ENCODE measurements at places on chromosomes 11 and 22.

DNA sequence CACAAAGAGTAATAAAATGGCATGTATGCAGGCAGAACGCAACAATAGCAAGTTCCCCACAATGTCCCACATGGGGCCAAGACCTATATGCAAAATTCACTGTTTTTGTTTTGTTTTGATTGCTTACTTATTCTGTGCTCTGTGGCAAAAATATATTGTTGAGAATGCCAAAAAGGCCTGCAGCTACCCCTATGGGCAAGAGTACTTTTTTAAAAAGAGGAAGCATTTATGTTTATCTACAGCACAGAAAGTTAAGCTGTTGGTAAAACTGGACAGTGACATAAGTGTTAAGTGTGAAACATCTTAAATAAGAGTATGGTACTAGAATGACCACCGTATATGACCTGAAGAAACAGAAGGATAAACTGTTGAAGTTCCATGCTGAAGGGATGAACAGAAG is 301.9 kb upstream of the ZC3H12C start:
- no peak for DNase-seq

DNA sequence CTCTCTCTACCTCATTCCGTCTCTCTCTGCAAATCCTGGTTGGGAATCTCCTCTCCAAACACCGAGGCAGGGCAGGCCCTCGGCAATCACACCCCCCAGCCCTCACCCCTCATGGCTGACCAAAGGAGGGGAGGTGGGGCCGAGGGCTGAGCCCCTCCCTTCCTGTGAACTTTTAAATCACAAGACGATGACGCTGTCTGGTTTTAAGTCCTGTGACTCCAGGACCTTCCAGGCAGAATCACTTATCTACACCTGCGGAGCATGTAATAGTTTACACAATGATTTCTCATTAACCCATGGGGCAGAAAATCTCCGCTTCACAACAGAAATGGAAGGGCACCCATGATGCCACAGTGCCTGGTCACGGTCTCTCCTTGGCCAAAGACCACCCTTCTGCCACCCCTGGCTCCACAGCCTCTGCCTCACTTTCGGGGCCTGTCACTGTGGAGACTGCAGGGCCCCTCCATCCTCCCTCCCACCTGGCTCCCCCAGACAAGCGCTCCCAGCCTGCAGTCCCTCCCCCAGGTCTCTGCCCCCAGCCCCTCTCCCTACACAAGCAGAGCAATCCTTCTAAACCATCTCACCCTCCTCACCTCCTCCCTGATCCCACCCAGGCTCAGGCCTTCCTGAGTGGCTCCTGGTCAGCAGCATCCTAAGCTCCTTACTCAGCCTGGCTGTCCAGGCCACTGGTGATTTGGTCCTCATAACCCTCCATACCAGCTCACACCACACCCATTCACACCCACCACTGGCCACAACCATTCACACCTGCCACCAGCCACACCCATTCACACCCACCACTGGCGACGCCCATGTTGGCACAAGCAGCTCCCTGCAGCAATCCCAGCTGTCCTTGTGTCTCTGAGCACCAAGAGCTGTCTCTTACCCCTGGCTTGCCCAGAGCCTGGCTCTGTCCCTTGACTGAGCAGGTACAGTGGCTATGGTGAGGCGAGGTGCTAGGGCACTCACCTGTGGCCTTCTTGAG is 30.7 kb upstream of the ARFGAP3 start:
- no peak for DNase-seq

- no peak for DNase-seq
Observed at GRCh38 chr11:3147257-3147619, 17.9 kb downstream of the OSBPL5 start.

DNA sequence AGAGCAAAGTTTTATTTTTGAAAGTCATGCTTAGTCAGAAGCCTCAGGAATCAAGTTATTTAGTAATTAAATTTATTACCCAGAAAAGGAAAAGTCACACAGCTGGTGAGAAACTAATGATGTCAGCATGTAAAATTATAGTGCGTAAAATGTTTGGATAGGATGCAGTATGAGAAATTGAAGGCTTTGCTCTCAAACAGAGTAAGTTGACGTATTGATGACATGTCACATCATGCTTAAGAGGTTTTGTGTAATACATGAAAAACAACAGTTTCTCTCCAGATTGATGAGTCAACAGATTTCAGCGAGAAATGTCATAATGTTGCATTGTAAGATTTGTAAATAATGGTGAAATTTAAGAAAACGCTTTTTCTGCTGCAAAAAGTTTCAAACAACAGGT is 769.8 kb downstream of the METTL15 start:
- DNase-seq: no peak

DNA sequence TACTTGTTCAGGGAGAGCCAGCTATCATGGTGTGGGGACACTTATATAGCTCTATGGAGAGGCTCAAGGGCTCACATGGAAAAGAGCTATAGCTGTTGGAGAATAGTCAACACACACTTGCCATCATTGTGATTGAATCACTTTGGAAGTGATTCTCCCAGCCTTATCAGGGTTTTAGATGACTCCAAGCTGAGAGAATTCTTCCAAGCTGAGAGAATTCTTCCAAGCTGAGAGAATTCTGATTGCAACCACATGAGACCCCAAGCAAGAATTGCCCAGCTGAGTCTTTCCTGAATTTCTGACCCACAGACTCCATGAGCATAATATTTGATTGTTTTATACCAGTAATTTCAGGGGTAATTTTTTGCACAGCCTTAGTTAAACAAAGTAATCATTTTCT is 1318.3 kb upstream of the RAG2 start:
- DNase-seq: no peak

DNA sequence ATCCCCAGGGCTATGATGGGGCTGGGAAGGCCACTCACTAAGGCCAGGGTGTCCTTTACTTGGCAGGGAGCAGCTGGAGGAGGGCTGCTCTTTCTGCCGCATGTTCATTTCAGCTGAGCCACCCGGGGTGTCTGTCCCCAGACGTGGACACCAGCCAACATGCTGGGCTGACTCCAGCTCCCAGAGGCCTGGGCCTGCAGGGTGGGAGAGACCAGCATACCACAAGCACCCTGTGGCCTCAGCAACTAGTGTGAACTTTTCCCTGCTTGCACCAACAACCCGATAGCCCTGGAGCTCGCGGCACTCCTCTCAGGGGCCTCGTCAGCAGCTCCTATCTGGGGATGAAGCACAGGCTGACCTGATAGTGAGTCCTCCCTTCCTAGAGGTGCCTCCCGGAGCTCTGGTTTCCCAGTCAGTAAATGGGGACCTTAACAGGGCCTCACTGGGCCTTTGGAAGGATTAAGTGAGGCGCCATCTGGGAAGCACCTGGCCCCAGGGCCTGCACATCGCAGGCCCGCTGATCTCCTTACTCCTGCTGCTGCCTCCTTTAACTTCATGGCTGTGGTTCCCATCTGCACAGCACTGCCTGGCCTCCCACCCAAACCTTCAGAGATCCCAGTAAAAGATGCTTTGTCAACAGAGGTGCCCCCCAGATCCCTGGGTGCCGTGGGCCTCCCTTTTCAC is 83.4 kb downstream of the GALNT18 start:
- no peak for DNase-seq

- no peak for DNase-seq
Observed at GRCh38 chr11:12214751-12215150, 104.4 kb downstream of the MICAL2 start.
